ENCODE measurements at places on chromosomes 2 and 18. TPM values are rescaled to one million over a fixed set of nuclear protein-coding genes. Genes with fewer than 3 reads are reported as not detected.

The DNER gene
- total RNA-seq = not detected

The KIAA2012 gene
- total RNA-seq = not detected

The RAX gene
- not detected for total RNA-seq

The SLC19A3 gene
- not detected for total RNA-seq

The GCG gene
- not detected for total RNA-seq

The IL36B gene
- total RNA-seq = not detected

The UBR3 gene
- 26.7 TPM for total RNA-seq

The AKAIN1 gene
- total RNA-seq = not detected

The RMDN2 gene
- total RNA-seq = 3.0 TPM

The LIMS4 gene
- total RNA-seq = 1.1 TPM

The CCDC121 gene
- 1.1 TPM for total RNA-seq

DNA sequence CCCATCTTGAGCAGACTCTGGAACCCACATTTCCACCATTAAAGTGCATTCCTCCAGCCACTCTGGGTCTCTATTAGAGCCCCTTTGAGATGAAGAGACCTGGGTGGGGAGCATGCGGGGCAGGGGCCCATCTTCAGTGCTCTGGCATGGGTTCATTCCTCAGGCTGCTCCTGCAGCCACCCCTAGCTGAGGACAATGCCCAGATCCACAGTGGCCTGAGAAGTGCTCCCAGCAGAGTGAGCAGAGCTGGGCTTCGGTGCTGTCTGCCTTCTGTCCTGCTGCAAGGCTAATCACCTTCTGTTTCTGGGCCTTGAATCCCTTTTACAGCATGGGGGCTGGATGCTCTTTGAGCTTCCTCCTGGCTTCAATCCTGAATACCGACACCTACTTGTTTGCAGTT, 169.8 kb downstream of the TRIM43 start:
- no peak for DNase-seq
- H3K27me3 ChIP-seq = peaks cover 2% of the 10 kb centered on the region
- no peaks in the 10 kb centered on the region for H3K4me1 ChIP-seq
- H3K36me3 ChIP-seq = no peaks in the 10 kb centered on the region
- H3K27ac ChIP-seq = no peak overlapping the region

DNA sequence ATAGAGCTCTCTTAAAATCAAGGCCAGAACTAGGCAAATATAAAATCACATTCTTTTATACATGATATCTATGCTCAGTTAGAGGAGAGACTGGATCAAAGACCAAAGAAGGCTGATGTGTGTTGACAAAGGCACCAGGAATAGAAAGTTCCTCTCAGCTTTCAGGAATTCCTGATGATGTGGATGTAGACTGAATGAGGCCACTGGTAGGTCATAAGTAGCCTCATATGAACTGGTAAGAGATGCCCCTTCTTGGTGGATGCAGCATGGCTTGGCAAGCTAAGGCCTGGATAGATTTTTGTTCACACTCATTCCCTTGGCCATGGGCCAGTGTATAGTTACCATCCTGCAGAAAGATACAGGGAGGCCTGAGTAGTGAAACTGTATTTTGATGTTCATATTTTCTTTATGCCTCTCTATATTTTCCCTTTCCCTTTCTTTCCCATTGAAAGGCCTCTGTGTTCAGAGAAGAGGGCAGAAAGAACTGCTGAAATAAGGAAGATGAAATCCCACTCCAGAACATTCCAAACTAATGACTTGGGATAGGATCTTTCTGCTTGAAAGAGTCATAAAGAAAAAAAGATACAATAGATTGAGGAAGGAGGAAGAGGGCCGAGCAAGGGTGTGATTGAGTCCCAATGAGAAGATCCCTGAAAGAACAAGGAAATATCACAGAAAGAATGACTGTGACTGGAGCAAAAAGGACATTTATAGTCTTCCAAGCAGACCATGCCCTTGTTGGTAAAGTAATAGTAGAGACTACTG, 2182.7 kb upstream of the PIK3C3 start:
- no peaks in the 10 kb centered on the region for H3K4me1 ChIP-seq
- no peak overlapping the region for H3K4me3 ChIP-seq
- H3K27me3 ChIP-seq = no peaks in the 10 kb centered on the region
- H3K36me3 ChIP-seq = no peaks in the 10 kb centered on the region
- no peak overlapping the region for H3K27ac ChIP-seq
- DNase-seq = no peak

GRCh38 chr18:63867368-63868125, 20.0 kb upstream of the SERPINB2 start:
- H3K27me3 ChIP-seq = peaks cover 6% of the 10 kb centered on the region
- DNase-seq = no peak
- no peaks in the 10 kb centered on the region for H3K4me1 ChIP-seq
- H3K4me3 ChIP-seq = no peak overlapping the region
- no peaks in the 10 kb centered on the region for H3K36me3 ChIP-seq

GRCh38 chr2:149023091-149023490, 15.4 kb upstream of the LYPD6B start:
- no peak overlapping the region for H3K4me3 ChIP-seq
- no peak for DNase-seq
- H3K27ac ChIP-seq = no peak overlapping the region
- H3K4me1 ChIP-seq = no peaks in the 10 kb centered on the region
- no peaks in the 10 kb centered on the region for H3K27me3 ChIP-seq
- no peaks in the 10 kb centered on the region for H3K36me3 ChIP-seq

GRCh38 chr2:36781907-36782720, 85.6 kb downstream of the VIT start:
- no peak overlapping the region for H3K27ac ChIP-seq
- peaks cover 2% of the 10 kb centered on the region for H3K4me1 ChIP-seq
- H3K36me3 ChIP-seq = no peaks in the 10 kb centered on the region

GRCh38 chr2:239819974-239820555, 205.1 kb downstream of the NDUFA10 start:
- H3K36me3 ChIP-seq = no peaks in the 10 kb centered on the region
- DNase-seq = no peak
- H3K4me3 ChIP-seq = no peak overlapping the region
- H3K4me1 ChIP-seq = no peaks in the 10 kb centered on the region

DNA sequence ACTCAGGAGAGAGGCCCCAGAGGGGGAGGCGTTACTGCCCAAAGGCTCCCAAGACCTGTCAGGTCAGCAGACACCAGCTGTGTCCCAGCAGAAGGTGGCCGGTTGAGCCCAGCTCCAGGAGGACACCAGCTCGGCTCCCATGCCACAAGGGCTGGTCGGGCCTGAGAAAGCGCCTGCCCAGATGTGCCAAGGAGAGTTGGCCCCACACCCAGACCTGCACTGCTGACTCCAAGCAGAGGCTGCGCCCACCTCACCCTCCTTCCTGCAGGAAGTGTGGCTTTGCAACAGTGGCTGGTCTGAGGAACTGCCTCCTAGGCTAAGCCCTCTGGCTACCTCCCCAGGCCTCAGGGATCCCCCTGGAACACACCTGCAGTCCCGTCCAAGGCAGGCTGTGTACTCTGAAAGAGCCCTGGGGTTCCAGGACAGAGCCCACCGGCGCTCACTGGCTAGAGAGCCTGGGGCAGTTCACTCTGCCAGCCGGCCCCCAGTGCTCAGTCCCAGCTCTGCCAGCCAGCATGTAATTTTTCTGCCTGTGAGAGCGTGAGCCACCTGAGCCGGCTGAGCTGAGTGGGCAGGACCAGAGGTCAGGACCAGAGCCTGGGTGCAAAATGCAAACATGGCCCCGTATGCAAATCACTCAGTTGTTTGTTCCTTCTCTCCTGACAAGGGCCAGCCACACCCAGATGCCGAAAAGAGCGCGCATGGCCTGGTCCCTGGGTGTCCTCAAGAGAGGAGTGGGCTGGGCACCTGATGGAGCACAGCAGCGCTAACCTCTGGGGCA, 36.9 kb upstream of the PTMA start:
- no peak for DNase-seq
- no peaks in the 10 kb centered on the region for H3K36me3 ChIP-seq
- H3K4me1 ChIP-seq = peaks cover 11% of the 10 kb centered on the region
- H3K4me3 ChIP-seq = no peak overlapping the region
- H3K27me3 ChIP-seq = no peaks in the 10 kb centered on the region

- no peak overlapping the region for H3K4me3 ChIP-seq
- no peaks in the 10 kb centered on the region for H3K36me3 ChIP-seq
- peaks cover 10% of the 10 kb centered on the region for H3K27me3 ChIP-seq
- DNase-seq = no peak
- H3K27ac ChIP-seq = no peak overlapping the region
- H3K4me1 ChIP-seq = no peaks in the 10 kb centered on the region
These were observed 48.9 kb downstream of the SMIM21 start for GRCh38 chr18:75378376-75379315.

GRCh38 chr2:66733364-66733999, 298.6 kb downstream of the MEIS1 start:
- no peak for DNase-seq
- H3K4me3 ChIP-seq = no peak overlapping the region
- no peaks in the 10 kb centered on the region for H3K27me3 ChIP-seq
- no peaks in the 10 kb centered on the region for H3K36me3 ChIP-seq
- no peak overlapping the region for H3K27ac ChIP-seq

- no peak overlapping the region for H3K27ac ChIP-seq
- peaks cover 5% of the 10 kb centered on the region for H3K4me1 ChIP-seq
- DNase-seq = no peak
- H3K4me3 ChIP-seq = no peak overlapping the region
- H3K27me3 ChIP-seq = peaks cover 53% of the 10 kb centered on the region
These were observed 36.5 kb upstream of the CCDC93 start for GRCh38 chr2:118050386-118050785.

GRCh38 chr2:82282111-82282882, 1977.7 kb upstream of the LRRTM1 start:
- no peaks in the 10 kb centered on the region for H3K36me3 ChIP-seq
- no peak overlapping the region for H3K4me3 ChIP-seq
- no peak for DNase-seq
- H3K4me1 ChIP-seq = no peaks in the 10 kb centered on the region
- H3K27me3 ChIP-seq = no peaks in the 10 kb centered on the region

GRCh38 chr2:225526760-225527390, 127.4 kb downstream of the NYAP2 start:
- H3K36me3 ChIP-seq = no peaks in the 10 kb centered on the region
- no peak overlapping the region for H3K4me3 ChIP-seq
- no peaks in the 10 kb centered on the region for H3K4me1 ChIP-seq
- DNase-seq = no peak
- no peak overlapping the region for H3K27ac ChIP-seq

DNA sequence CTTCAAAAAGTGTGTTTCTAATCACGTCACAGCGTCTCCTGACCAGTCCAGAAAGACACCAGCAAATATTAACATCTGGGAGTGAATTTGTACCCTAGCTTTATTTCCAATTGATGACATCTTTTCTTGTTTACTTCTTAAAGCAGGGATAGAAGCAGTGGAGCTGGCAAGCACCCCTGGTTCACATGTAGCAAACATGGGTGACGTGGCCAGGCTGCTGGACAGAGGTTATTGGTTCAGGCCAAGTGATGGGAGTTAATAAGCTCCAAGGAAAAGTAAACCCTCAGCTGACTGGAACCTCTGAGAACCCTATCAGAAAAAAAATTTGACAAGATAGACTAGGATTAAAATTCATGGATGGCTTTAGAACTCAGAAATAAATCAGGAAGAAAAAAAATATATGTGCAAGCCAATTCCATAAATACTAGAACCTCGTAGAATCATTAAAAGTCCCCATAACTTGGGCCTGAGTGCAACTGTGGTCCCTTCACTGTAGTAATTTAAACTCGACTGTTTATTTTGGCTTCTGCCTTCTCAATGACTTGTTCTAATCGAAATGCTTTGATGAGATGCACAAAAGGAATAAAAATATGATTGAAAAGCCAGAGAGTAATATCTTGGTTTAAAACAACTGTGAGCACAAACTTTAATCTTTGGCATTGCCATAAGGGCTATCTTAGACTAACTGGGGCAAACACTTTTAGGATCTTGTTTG, 121.5 kb upstream of the CTAGE1 start:
- no peaks in the 10 kb centered on the region for H3K4me1 ChIP-seq
- H3K27ac ChIP-seq = no peak overlapping the region
- H3K36me3 ChIP-seq = no peaks in the 10 kb centered on the region
- DNase-seq = no peak

DNA sequence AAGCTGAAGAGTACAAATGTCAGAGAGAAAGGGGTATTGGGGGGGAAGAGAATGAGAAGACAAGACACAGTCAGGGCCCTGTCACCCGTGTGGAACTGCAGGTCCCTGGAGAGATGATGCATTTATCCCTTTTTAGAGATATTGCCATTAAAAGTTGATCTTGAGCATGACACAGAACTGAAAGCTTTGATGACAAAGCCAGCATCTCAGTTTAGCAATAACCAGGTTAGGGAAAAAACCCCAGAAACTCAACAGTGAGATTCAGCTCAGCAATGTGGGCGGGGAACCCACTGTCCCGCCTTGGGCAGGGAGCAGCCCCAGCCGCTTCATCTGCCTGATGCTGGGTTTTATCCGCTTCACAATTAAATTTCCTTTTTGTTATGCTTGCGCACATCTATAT, 181.1 kb downstream of the NEDD4L start:
- no peaks in the 10 kb centered on the region for H3K27me3 ChIP-seq
- H3K4me3 ChIP-seq = no peak overlapping the region
- H3K27ac ChIP-seq = no peak overlapping the region
- H3K36me3 ChIP-seq = no peaks in the 10 kb centered on the region

DNA sequence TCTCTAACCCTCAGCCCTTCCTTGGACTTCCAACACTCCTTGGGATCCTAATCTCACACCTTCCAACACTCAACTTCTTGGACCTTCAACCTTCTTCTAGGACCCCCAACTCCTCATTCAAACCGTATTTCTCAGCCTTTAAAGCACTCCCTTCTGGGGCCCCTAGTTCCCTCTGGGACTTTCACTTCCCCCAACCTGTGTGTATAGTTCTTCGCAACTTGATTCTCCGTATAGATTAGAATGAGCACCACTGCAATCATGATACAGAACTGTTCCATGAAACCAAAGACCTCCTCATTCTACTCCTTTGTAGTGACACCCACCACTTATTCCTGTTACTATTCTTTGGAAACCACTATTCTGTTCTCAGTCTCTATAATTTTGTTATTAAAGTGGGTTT, 62.0 kb upstream of the NFU1 start:
- H3K4me1 ChIP-seq = peaks cover 11% of the 10 kb centered on the region
- no peaks in the 10 kb centered on the region for H3K27me3 ChIP-seq
- H3K4me3 ChIP-seq = no peak overlapping the region
- peaks cover 17% of the 10 kb centered on the region for H3K36me3 ChIP-seq
- peak overlapping the region; percentile 68 for H3K27ac ChIP-seq

GRCh38 chr2:40797120-40797519, 345.2 kb upstream of the SLC8A1 start:
- no peaks in the 10 kb centered on the region for H3K36me3 ChIP-seq
- H3K27me3 ChIP-seq = no peaks in the 10 kb centered on the region
- no peak overlapping the region for H3K4me3 ChIP-seq
- no peak overlapping the region for H3K27ac ChIP-seq
- no peaks in the 10 kb centered on the region for H3K4me1 ChIP-seq
- no peak for DNase-seq

GRCh38 chr2:187011206-187011832, 162.3 kb upstream of the ZSWIM2 start:
- H3K4me3 ChIP-seq = no peak overlapping the region
- no peaks in the 10 kb centered on the region for H3K36me3 ChIP-seq
- no peaks in the 10 kb centered on the region for H3K4me1 ChIP-seq
- no peaks in the 10 kb centered on the region for H3K27me3 ChIP-seq
- H3K27ac ChIP-seq = no peak overlapping the region
- no peak for DNase-seq

GRCh38 chr2:224777559-224777930, 61.4 kb upstream of the CCDC195 start:
- H3K27me3 ChIP-seq = no peaks in the 10 kb centered on the region
- DNase-seq = no peak
- no peak overlapping the region for H3K4me3 ChIP-seq
- peaks cover 39% of the 10 kb centered on the region for H3K36me3 ChIP-seq

- H3K27me3 ChIP-seq = peaks cover 72% of the 10 kb centered on the region
- no peak overlapping the region for H3K27ac ChIP-seq
- DNase-seq = no peak
- H3K4me1 ChIP-seq = peaks cover 8% of the 10 kb centered on the region
- no peaks in the 10 kb centered on the region for H3K36me3 ChIP-seq
These were observed 554 bp downstream of the ASIC4 start for GRCh38 chr2:219514836-219515235.

Data from activated naive CD8-positive, alpha-beta T cell treated with anti-CD3 and anti-CD28 coated beads, Interleukin-2, amount 10 ng/mL, durations not matched to agents 7 days and 5 days (primary cell).